ENCODE measurements at places on chromosomes 3 and 15.

DNA sequence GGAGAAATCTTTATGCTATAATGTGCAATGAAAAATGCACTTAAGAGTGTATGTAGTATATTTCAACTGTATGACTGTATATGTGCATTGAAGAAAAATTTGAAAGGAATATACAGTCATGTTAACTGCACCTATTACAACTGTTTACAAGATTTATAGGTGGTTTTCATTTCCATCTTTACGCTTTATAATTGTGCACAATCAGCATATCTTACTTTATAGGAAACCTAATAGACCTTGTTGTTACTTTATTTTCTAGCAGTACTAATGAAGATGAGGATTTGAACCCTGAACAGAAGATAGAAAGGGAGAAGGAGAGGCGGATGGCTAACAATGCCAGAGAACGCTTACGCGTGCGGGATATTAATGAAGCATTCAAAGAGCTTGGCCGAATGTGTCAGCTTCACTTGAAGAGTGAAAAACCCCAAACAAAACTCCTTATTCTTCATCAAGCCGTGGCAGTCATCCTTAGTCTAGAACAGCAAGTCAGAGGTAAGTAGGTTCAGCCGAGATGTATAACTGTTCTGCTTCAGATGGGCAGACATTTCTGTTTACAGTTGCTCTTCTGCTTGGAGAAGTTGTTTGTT is 103.4 kb upstream of the CGNL1 start:
- DNase-seq: no peak

DNA sequence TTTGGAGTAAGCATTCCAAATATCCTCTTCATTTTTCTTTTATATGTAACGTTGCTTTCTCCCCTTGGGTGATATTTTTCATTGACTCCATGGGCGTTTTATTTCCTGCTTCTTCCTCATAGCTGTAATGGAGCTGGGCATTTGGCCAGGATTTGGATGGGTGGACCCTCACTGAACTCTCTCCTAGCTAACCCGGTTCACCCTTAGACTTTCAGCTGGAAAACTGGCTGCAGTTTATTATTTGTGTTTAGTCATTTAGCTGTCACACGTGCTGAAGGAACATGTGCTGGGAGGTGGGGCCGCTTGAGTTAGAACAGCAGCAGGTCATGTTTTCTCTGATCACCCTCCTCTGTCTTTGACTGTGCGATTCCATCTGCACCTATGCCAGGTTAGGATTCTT is 407.6 kb downstream of the ZIC1 start:
- no peak for DNase-seq

DNA sequence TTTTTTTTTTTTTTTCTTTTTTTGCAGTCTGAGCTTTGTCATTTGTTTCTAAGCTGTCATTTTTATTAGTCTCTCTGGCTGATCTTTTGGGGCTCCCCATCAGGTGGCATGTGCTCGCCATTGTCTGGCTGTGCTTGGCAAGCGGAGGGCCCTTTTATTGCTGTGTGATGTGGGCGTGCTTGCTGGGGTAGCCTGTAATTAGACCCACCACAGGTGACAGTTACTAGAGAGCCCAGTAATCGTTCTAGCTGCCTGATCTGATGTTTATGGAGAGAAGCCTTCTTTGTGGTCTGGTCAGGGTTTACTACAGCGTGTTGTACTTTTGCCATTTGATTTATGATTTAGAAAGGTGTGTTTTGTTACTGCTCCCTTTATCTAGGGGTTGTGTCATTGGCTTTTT is 179.9 kb downstream of the MCTP2 start:
- no peak for DNase-seq

- DNase-seq: peak; percentile 9
Measured at GRCh38 chr3:155989536-155989935, 119.1 kb downstream of the GMPS start.

GRCh38 chr3:122406198-122406597 is 9.7 kb downstream of the WDR5B start:
- no peak for DNase-seq

GRCh38 chr3:122774564-122774963 is 19.1 kb downstream of the HSPBAP1 start:
- peak; percentile 73 for DNase-seq

GRCh38 chr15:52348056-52348745 is 52.6 kb upstream of the MYO5C start:
- peak; percentile 81 for DNase-seq

DNA sequence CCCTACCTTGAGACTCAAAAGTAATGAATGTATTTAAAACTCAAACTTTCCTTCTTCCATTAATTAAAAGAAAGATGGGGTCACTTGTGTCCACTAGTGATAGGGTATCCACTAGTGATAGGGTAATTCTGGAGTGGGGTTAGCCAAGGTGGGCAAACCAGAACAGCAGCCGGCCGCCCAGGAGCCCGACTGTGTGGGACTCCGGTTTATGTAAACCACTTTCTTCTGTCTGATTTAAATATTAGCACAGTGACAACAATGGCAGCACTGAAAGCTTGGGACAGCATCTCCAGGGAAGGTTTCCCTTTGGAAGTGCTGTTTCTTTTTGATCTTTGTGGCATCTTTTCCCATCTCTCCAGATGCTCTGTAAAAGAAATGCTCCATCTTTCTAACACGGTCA is 722 bp downstream of the MYZAP start:
- no peak for DNase-seq

- peak; percentile 79 for DNase-seq
Measured at GRCh38 chr3:52428151-52429005, 16.5 kb downstream of the SEMA3G start.

DNA sequence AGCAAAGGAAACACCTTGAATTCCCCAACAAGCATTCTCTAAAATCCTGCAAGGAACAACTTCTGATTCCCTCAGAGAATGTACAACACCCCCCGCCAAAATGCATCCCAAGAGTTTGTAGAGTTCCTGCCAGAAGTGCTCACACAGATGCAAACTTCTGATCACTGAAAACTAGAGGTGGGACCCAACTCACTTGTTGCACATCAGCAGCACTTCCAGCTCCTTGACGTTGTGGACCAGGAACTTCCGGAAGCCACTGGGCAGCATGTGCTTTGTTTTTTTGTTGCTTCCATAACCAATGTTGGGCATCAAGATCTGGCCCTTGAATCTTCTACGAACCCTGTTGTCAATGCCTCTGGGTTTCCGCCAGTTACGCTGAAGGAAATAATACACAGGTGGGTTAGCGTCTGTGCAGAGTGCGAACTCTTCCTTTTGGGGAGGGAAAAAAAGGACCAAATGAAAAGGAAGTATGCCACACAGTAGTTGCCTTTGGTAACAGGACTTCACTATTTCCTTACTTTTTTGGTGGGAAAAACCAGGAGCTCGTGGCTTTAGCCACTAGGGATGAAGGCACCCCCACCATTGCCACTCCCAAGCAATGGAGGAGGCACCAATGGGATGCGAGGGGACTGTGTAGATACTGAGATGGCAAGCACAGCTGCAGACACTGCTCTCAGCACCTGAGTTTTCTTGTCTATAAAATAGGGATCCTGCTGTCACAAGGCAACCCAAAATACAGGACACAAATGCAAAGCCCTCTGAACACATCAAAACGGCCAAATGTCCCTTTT is 2.0 kb downstream of the RPL32 start:
- no peak for DNase-seq

DNA sequence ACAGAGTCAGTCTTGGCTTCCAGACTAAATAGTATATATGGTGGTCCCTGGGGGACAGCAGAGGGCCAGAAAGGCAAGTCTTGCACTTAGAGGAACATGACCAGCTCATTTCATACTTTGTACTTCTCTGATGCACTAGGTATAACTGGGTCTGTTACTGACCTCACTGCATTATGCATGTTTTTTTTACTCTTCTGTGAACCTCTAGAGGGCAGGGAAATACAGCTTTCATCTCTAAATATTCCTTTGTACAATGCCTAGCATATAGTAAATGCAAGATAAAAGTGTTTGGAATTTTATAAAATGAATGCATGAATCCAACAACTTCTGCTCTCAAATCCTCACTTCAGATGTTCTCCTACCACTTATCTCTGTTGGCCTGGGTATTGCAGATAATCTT is 23.4 kb upstream of the ARL14 start:
- no peak for DNase-seq

- no peak for DNase-seq
Measured at GRCh38 chr3:188473045-188473444, 319.1 kb downstream of the LPP start.

Measured in amniotic epithelial cell (primary cell).